ENCODE measurements at places on chromosomes 3 and 15. TPM values are rescaled to one million over a fixed set of nuclear protein-coding genes. Genes with fewer than 3 reads are reported as not detected.
A peak's percentile ranks its signal among the peaks of the same experiment; 100 is the strongest.

- H3K27ac ChIP-seq = no peak overlapping the region
- DNase-seq = no peak
- H3K27me3 ChIP-seq = no peaks in the 10 kb centered on the region
- H3K4me3 ChIP-seq = no peak overlapping the region
- no peaks in the 10 kb centered on the region for H3K36me3 ChIP-seq
- H3K4me1 ChIP-seq = no peaks in the 10 kb centered on the region
Observed at GRCh38 chr3:155972885-155973584, 102.6 kb downstream of the GMPS start.

DNA sequence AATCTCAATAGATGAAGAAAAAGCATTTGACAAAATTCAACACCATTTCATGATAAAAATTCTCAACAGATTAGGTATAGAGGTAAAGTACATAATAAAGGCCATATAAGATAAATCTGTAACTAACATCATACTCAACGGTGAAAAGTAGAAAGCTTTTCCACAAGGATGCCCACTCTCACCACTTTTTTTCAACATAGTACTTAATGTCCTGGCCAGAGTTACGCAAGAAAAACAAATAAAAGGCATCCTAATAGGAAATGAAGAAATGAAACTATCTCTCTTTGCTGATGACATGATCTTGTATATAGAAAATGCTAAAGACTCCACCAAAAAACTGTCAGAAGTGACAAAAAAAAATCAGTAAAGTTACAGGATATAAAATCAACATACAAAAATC lies 33.0 kb downstream of the THBS1 start:
- H3K27ac ChIP-seq = no peak overlapping the region
- H3K27me3 ChIP-seq = peaks cover 2% of the 10 kb centered on the region
- H3K36me3 ChIP-seq = peaks cover 2% of the 10 kb centered on the region
- H3K4me1 ChIP-seq = peaks cover 3% of the 10 kb centered on the region
- DNase-seq = no peak

GRCh38 chr3:128297401-128298138 lies 144.3 kb downstream of the EEFSEC start:
- H3K27ac ChIP-seq = no peak overlapping the region
- no peak for DNase-seq
- H3K27me3 ChIP-seq = no peaks in the 10 kb centered on the region
- H3K36me3 ChIP-seq = peaks cover 9% of the 10 kb centered on the region

DNA sequence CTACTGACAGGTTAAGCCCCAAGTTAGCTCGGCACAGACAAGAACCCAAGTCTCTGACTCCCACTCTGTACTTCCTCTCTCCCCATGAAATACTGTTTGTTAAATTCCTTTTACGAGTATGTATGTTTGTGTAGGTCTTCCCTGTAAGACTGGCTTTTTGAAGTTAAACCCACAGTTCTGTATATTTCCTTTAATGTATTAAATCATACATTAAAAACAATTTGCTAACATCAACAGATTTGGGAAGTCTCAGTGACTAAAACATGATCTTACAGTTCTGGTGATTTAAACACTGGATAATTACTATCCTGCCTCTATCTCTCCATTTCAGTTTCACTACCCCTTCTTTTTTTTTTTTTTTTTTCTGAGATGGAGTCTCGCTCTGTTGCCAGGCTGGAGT lies 4.4 kb downstream of the CMTM6 start:
- peaks cover 41% of the 10 kb centered on the region for H3K4me1 ChIP-seq
- peaks cover 13% of the 10 kb centered on the region for H3K36me3 ChIP-seq
- H3K4me3 ChIP-seq = no peak overlapping the region
- no peaks in the 10 kb centered on the region for H3K27me3 ChIP-seq
- DNase-seq = no peak

DNA sequence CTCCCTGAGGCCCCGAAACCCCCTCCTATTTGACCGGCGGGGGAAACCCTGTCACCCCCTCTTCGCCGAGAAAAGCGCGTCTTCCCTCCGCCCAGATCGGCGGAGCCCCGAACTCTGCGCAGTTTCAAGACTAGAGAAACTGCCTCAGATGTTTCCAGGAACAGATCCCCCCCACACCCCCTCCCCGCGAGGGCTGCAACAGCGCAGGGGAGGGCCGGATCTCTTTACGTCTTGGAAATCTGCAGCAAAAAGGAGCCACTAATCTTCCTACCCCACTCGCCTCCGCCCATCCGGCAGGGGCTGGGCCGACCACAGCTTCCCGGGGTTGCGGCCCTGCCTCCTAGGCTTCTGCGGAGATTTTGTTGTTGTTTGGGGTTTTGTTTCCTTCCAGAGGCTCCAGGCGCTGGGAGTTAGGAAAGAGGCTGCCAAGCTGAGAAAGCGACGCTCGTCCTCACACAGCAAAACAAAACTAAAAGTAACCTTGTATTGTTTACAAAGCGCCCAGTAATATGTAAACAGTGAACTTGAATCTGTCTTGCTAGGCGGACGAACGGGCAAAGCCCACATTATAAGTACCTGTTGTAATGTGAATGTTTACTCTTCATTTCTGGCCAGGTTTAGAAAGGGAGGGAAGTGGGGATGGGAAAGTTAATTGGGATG lies 2.2 kb downstream of the FOXB1 start:
- H3K27me3 ChIP-seq = peaks cover 84% of the 10 kb centered on the region
- H3K4me1 ChIP-seq = peaks cover 37% of the 10 kb centered on the region
- peak overlapping the region; percentile 81 for H3K4me3 ChIP-seq
- H3K27ac ChIP-seq = peak overlapping the region; percentile 88
- DNase-seq = peak; percentile 84
- no peaks in the 10 kb centered on the region for H3K36me3 ChIP-seq

- no peak overlapping the region for H3K27ac ChIP-seq
- H3K4me1 ChIP-seq = peaks cover 17% of the 10 kb centered on the region
- peaks cover 8% of the 10 kb centered on the region for H3K27me3 ChIP-seq
- DNase-seq = no peak
- no peaks in the 10 kb centered on the region for H3K36me3 ChIP-seq
- no peak overlapping the region for H3K4me3 ChIP-seq
Observed at GRCh38 chr3:128575777-128576176, 74.8 kb downstream of the RPN1 start.

GRCh38 chr3:4332991-4333390 lies 29.8 kb downstream of the SETMAR start:
- H3K27me3 ChIP-seq = no peaks in the 10 kb centered on the region
- H3K27ac ChIP-seq = no peak overlapping the region
- no peaks in the 10 kb centered on the region for H3K4me1 ChIP-seq
- peaks cover 9% of the 10 kb centered on the region for H3K36me3 ChIP-seq
- no peak for DNase-seq
- H3K4me3 ChIP-seq = no peak overlapping the region

DNA sequence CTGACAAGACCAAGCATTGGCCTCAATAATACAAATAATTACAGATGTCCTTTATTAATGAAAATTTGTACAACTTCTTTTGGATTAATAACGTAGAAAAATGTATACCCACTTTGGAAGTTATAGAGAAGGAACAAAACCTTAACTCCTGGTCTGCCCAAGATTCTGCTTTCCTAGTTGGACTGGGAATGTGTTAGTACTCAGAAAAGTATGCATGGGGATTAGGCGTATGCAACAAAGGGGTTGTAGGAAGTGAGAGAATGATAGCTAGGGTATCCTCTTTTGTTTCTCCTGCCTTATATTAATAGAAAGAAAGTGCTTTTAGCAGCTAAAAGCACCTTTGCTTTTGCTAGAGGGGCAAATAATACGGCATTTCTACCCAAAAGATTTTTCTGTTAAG lies 116.2 kb upstream of the LRRFIP2 start:
- DNase-seq = no peak
- H3K27me3 ChIP-seq = no peaks in the 10 kb centered on the region
- peaks cover 15% of the 10 kb centered on the region for H3K36me3 ChIP-seq
- no peak overlapping the region for H3K27ac ChIP-seq
- no peak overlapping the region for H3K4me3 ChIP-seq

GRCh38 chr15:90665288-90666134 lies 51.6 kb upstream of the BLM start:
- peak overlapping the region; percentile 71 for H3K4me3 ChIP-seq
- peak; percentile 70 for DNase-seq
- peaks cover 22% of the 10 kb centered on the region for H3K27me3 ChIP-seq

DNA sequence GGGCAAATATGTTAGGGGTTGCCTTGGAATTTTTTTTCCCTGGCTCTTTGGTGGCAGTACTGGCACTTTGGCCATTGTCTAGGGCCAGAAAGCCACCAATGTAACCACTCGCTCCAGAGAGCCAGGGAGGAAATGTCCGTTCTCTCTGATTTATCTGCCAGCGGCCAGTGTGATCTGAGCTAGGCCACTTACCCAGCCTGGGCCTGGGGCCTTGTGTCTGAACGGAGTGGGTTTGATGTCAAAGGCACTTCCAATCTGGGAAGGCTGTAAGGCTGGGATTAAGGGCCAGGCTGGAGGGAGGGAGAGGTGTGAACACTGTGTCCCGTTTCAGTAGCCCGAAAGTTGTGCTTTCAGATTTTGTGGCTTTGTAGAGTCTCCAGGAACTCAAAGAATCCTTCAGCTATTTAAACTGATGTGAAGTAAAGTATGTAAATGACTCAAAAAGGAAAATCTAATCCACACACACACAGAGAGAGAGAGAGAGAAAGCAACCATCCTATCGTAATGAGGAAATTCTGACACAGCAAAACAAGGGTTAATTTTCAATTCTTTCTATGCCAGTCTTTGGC lies 271.0 kb downstream of the PDZRN3 start:
- no peak overlapping the region for H3K27ac ChIP-seq
- DNase-seq = no peak
- H3K27me3 ChIP-seq = peaks cover 16% of the 10 kb centered on the region
- H3K36me3 ChIP-seq = no peaks in the 10 kb centered on the region
- no peaks in the 10 kb centered on the region for H3K4me1 ChIP-seq
- no peak overlapping the region for H3K4me3 ChIP-seq

DNA sequence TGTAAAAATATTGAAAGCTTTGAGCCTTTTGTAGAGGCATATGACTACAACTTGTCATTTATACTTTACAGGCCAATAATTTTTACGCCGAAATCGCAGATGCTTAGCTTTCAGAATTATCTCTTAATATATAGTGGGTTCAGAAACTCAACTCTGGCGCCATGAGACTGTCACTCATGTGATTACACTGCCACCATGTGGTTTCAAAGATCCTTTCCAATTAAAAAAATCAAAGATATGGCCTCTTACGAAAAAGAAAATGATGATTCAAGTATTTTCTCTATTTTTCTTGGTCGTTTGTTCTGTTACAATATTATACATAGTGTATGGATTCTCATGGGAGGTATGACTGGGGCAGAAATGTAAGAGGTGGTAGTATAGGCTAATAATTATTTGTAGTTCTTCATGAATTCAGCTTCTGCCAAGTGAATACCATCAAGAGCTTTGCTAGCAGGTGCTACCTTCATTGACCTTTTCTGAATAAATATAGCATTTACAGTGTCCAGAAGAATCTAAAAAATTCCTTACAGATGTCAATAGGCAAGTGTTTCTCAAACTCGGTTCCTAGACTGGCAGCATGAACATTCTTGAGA lies 751.7 kb upstream of the GOLIM4 start:
- peaks cover 17% of the 10 kb centered on the region for H3K27me3 ChIP-seq
- no peak overlapping the region for H3K27ac ChIP-seq
- H3K4me3 ChIP-seq = no peak overlapping the region

The SAXO2 gene
- total RNA-seq = 4.4 TPM

The IGDCC3 gene
- total RNA-seq = not detected

The RETNLB gene
- not detected for total RNA-seq
